Activated gamma-delta T cell treated with anti-CD3 and anti-CD28 coated beads, Interleukin-2, amount 50 U/mL, for 16 hours (primary cell): ENCODE measurements at places on chromosomes 5 and 9.

DNA sequence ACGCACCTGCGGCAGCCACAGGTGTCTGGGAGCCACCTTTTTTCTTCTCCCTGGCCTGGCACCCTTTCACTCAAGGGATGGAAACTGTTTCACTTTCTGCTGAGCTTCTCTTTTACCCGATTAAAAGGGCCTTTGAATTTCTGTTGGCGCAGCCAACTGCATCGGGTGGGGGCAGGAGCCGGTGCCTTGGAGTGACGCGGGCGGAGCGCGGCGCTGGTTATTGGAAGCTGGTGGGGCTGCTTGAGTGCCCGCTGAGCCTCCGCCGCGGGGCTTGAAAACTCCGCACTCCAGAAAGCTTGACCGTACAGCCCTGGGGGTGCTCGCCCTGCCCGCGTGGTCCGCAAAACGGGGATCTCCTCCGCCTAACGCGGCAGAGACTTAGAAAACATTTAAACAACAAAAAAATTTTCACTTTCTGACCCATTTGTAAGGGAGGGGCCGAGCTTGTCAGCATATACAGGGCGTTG, 52.0 kb upstream of the TJP2 start:
- peak; percentile 4 for DNase-seq

DNA sequence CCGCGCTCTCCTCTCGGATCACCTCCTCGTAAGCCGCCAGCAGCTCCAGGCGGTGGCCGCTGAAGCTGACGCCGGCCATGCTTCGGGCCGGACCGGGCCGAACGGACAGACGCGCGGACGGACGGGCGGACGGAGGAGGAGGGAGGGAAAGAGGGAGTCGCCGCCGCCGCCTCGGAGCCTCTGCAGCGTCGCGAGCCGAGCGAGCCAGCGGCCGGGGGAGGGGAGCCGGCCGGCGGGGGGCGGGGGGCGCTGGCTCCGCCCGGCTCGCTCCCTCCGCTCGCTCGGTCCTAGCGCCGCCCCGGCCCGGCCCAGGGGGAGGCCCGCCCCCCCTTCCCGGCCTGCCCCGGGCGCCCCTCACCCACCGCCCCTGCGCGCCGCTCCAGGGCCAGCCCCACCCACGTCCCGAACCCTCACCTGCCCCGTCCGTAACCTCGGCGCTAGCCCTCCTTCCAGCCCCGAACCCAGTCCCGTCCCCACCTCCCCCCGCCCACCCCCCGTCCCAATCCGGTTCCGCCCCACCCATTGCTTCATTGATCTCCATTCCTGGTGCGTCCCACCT, at the start of gene DBN1:
TSS of gene DBN1 (minus strand) at position 192 of the 559 bp plus-strand sequence. CDS start at position 79, 113 bp downstream.
- no peak for DNase-seq

DNA sequence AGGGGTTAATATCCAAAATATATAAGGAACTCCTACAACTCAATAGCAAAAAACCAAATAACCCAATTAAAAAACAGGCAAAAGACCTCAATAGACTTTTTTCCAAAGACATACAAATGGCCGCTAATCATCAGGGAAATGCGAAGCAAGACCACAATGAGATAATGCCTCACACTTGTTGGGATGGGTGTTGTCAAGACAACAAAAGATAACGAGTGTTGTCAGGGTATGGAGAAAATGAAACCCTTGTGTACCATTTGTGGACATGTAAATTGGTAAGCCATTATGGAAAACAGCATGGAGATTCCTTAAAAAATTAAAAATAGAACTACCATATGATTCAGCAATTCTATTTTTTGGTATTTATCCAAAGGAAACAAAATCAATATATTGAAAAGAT, 620.2 kb downstream of the ACTL7B start:
- DNase-seq = no peak

GRCh38 chr5:116291271-116291670, 206.4 kb downstream of the COMMD10 start:
- no peak for DNase-seq

- no peak for DNase-seq
Measured at GRCh38 chr5:72372923-72373322, 52.8 kb downstream of the PTCD2 start.

- DNase-seq = no peak
Measured at GRCh38 chr5:60161340-60161934, 267.9 kb upstream of the PDE4D start.

DNA sequence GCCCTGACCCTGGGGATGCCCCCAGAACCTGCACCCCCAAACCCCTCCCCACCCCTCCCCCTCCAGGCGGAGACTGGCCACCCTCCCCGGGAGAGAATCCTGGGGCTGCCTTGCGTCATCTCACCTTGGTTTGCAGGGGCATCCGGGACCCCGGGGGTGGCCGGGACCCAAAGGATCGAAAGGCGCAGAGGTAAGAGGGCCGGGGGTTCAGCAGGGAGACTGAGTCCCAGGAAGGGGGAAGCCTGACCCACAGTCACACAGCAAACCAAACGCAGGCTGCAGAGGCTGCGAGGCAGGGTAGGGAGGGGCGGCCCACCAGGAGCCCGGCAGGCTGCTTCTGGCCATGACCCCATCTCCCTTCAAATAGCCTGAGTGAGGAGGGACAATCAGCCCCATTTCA, 33.8 kb upstream of the ORM1 start:
- no peak for DNase-seq

DNA sequence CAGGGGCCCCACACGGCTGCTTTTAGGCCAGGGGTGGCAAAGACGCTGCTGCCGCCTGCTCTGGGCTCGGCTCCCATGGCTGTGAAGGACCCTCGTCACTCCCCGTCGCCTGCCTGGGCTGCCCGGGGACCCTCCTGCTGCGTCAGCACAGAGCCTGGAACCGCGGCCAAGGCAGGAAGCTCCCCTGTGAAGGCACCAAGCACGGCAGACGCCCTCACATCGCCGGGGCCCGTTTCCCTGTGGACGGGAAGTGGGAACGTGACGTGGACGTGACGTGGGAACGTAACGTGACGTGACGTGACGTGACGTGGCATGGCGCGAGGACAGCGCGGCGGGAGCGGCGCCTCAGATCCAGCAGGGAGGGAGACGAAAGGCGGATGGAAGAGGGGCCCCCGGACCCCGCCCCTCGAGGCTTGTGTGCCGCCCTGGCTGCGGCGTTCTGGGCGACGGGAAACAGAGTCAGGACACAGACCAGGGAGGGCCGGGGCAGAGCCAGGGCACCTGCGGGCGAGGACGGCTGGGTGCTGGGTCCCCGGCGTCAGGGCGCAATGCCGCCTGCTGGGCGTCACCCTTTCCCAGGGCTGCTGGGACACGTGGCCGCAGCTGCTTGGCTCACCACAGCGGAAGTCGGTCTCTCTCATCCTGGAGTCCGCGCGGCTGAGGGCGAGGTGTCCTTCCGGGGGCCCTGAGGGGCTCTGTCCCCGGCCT, 53.1 kb downstream of the MRPL36 start:
- DNase-seq = no peak

DNA sequence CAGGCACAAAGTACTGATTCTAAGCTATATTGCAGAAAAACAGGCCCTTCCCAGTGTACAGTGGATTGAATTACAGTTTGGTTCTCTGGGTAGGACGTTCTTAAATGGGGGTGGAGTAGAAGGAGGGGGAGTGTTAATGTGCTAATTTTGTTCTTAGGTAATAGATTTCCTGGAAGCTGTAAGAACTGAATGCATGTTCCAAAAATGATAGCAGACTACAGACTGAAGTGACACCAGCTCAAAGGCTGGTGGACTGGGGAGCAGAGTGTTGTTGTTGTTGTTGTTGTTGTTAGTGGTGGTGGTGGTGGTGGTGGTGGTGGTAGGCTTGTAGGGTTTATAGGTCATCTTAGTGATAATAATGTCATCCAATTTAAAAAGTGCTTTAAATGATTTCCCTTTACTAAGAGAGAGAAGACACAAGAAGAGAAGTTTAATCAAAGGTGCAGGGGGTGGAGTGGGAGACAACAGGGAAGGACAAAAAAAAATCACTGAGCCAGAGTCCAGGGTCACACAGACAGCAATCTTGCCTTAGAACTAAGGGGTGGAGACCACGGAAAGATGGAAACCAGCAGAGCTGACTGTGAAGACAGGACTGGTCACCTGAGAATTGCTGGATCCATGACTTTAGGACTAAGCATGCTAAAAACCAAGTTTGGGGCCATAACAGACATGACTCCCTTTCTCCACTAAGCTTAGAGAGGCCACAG, 27.0 kb downstream of the TTLL11 start:
- no peak for DNase-seq

- DNase-seq = no peak
Measured at GRCh38 chr9:89145097-89145496, 33.5 kb downstream of the SHC3 start.

GRCh38 chr9:14692470-14693250, 572 bp downstream of the ZDHHC21 start:
- DNase-seq = peak; percentile 8

DNA sequence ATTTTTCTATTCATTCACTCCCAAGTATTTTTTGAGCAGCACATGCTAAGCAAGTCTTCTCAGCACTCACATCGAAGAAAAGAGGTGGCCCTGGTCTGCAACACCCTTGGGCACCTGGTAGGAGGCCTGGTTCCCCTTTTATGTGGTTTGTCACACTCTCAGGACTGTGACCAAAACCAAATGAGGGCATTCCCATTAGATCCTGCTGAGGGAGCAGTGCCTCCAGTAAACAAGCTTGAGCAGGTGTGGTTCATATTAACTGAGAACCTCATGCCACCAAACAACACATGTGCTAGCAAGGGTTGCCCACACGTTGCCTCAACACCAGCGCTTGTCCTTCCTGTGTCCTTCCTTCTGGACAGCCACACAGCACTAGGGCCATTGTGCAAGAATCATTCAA, 26.9 kb upstream of the SYK start:
- DNase-seq = no peak

- no peak for DNase-seq
Measured at GRCh38 chr5:172687940-172688339, 46.9 kb downstream of the NEURL1B start.

DNA sequence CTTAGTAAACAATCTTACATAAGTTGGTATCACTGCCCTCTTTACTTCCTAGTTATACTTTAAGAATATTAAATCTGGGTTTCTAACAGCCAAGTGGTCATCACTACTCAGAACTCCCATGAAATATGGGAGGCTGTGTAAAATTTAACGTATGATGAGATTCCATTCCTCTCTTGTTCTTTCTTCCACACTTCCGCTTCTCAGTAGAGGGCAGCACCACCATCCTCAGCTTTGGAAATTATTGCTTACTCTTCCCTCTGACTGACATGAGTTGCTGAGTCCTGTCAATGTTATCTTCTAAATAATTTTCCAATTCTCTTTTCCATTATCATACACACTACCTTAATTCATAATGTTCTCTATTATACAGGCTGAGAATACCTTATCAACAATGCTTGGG, 194.0 kb downstream of the RFX3 start:
- DNase-seq = no peak

DNA sequence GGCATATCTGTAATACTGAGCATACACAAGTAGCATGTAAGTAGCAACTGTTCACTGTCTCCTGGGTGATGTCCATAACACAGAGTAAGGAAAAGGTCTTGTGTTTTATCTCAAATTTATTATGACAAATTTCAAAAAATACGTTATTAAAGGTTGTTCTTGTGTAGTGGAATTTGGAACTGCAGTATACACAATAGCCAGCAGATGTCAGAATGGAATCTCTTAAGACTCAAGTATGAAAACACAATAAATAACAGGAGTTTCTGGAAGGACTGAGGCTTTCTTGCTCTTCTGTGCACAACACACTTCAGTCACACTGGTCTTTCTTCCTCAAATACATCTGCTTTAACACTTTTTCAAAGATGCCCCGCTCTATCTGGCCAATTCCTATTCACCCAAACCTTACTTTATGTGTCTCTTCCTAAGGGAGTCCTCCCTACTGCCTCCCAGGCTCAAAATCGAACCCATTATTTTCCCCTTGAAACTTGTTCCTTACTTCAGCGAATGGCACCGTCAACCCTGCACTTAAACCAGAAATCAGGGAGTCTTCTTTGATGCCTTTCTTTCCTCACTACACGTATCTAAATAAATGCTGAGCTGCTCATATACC, 6.5 kb upstream of the FBXO10 start:
- DNase-seq = no peak

GRCh38 chr5:89498699-89499098, 615.7 kb upstream of the MEF2C start:
- no peak for DNase-seq

DNA sequence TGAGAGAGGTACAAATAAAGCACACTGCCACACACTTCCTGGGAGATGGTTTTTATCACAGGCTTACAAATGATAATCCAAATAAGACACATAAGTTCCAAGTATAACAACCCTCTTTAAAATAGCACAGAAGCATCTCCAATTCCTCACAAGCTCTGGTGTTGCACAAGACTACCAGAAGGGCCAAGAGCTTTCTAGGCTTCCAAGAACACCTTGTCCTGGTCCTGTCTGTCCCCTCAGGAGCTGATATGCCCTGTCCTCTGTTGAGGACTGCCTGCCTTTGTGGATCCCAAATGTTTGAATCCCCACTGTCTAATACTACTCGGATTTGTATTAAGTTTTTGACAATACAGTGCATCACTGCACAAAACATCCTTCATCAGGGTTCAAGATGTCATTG, 110.1 kb downstream of the SPOCK1 start:
- no peak for DNase-seq

- no peak for DNase-seq
Measured at GRCh38 chr5:6197427-6197826, 180.9 kb downstream of the MED10 start.

DNA sequence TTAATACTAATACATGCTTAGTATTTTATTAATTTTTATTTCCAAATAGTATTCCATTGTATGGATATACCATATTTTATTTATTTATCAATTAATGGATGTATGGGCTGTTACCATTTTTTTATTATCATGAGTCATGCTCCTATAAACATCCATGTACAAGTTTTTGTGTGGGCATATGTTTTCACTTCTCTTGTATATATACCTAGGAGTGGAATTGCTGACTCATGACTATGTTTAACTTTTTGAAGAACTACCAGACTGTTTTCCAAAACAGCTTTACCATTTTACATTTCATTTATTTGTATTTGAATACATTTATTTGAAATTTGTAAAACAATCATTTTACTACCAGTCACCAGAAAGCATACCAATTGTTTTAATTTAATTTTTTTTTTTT, 14.1 kb upstream of the LRRC19 start:
- no peak for DNase-seq

DNA sequence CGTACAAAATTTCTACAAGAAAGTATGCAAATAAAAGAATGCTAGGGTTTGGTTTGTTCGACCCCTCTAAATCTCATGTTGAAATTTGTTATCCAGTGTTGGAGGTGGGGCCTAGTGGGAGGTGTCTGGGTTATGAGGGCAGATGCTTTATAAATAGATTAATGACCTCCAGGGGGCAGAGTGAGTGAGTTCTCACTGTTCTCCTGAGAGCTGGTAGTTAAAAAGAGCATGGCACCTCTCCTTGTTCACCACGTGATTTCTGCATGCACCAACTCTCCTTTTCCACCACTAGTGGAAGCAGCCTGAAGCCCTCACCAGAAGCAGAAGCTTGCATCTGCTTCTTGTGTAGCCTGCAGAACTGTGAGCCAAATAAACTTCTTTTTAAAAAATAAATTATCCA, 50.4 kb upstream of the FAM170A start:
- DNase-seq = no peak

GRCh38 chr9:75909776-75910175, 19.3 kb downstream of the PCSK5 start:
- DNase-seq = no peak
